ENCODE measurements at places on chromosomes 6 and 20. TPM values are rescaled to one million over a fixed set of nuclear protein-coding genes. Genes with fewer than 3 reads are reported as not detected.
A peak's percentile ranks its signal among the peaks of the same experiment; 100 is the strongest.

IL17F gene
- not detected for total RNA-seq

DTNBP1 gene
- total RNA-seq, result 11.6 TPM

EYA2 gene
- 1.4 TPM for total RNA-seq

GRCh38 chr20:39638731-39639130 is 676.6 kb downstream of the DHX35 start:
- no peak for DNase-seq
- peaks cover 4% of the 10 kb centered on the region for H3K27me3 ChIP-seq
- no peak overlapping the region for H3K4me3 ChIP-seq
- no peak overlapping the region for H3K27ac ChIP-seq
- H3K36me3 ChIP-seq, result no peaks in the 10 kb centered on the region
- H3K4me1 ChIP-seq, result no peaks in the 10 kb centered on the region

DNA sequence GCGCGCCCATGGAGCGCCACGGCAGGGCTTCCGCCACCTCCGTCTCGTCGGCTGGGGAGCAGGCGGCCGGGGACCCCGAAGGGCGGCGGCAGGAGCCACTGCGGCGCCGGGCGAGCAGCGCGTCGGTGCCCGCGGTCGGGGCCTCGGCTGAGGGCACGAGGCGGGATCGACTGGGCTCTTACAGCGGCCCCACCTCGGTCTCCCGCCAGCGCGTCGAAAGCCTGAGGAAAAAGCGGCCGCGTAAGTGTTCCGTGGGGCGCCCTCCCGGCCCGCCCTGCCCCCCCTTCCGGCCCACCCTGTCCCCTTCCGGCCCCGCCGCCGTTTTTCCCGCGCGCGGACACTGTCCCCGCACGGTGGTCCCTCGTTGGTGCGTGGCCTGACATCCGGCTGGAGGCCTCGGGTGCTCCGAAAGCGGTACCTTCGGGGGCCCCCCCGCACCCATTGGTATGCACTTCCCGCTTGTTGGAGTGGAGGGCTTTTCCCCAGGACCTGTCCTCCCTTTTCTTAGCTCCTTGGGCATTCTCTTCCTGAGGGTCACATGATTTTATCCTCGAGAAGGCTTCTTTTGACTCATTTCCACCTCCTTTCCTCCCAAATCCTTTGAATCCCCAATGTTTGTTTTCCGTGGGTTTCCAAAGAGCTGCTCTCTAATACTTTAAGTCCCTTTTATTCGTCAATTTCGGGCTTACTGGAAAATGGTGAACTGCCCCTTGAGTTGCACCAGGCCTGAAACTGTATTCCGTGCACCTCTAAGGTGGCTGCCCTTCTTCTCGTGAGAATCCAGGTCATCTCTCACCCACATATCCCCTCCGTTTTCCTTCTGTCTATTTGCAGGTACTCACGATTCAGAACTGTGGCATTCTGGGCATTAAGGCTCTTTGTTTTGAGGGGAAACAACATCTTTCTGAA is 556 bp downstream of the PANK2 start:
- H3K4me3 ChIP-seq, result peak overlapping the region; percentile 95
- no peak for DNase-seq
- peaks cover 40% of the 10 kb centered on the region for H3K4me1 ChIP-seq

GRCh38 chr6:35647400-35647799 is 41.3 kb downstream of the FKBP5 start:
- H3K4me3 ChIP-seq, result no peak overlapping the region
- H3K27me3 ChIP-seq, result no peaks in the 10 kb centered on the region
- no peak overlapping the region for H3K27ac ChIP-seq
- no peak for DNase-seq
- no peaks in the 10 kb centered on the region for H3K4me1 ChIP-seq
- no peaks in the 10 kb centered on the region for H3K36me3 ChIP-seq

GRCh38 chr20:1184638-1185315 is at the start of gene TMEM74B:
Gene TMEM74B, minus strand, starts transcription at chr20:1184981. Its CDS starts 1,180 bp downstream, at chr20:1183801.
- no peak within 1 kb of the TSS for H3K4me3 ChIP-seq
- H3K36me3 ChIP-seq, result no peaks in the 10 kb centered on the region
- H3K27ac ChIP-seq, result no peak within 1 kb of the TSS
- H3K4me1 ChIP-seq, result no peaks in the 10 kb centered on the region

DNA sequence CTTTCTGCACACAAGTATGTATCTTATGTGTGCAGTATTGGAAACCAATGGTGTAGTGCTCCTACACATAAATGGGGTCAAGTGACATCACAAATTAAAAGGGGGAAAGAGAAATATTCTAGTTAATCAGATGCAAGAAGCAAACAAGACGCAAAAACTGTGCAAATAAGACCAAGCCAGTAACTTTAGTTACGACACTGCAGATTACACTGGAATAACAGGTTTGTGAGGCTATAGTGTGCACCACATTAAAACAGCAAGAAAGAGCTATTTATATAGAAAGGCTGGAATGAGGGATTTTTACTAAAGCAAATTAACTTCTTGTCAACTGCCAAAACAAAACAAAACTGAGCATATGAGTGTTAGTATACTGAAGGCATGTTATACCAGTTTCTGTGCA is 45.8 kb downstream of the NR2E1 start:
- H3K4me1 ChIP-seq, result no peaks in the 10 kb centered on the region
- no peak overlapping the region for H3K27ac ChIP-seq
- DNase-seq, result no peak

- no peak overlapping the region for H3K4me3 ChIP-seq
- peak; percentile 4 for DNase-seq
- peaks cover 31% of the 10 kb centered on the region for H3K4me1 ChIP-seq
- H3K27ac ChIP-seq, result no peak overlapping the region
Measured at GRCh38 chr6:161919691-161920090, 645.8 kb upstream of the AGPAT4 start.

DNA sequence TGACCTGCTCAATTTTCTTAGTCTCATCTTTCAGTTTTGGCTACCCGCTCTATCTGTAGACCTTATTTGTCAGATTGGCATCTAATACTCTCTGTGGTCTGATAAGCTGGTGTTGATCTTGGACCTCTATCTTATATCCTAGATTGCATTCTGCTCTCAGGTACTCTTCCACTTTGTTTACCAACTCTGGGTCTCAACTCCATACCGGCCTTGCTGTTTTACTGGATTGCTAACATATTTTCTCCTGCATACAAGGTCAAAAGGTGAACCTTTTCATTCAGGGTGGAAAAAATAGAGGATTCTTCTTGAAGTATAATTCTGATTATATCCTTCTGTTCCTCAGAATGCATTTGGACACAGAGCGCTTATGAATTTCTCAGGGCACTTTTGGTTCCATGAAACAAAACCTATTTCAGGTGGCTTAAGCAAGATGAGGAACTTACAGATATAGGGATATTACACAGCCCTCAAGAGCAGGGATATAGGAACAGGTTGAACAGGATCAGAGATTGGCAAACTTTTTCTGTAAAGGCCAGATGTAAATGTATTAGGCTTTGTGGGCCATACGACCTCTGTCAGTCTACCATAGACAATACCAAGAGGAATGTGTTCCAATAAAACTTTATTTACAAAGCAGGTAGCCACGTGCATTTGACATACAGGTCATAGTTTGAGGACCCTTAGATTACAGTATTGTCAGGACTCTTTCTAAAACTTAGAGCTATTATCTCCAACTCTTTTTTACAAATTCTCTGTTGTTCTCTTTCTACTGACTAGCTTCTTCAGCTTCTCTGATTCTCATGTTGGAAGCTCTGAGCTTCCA is 2.5 kb upstream of the SH3BGRL2 start:
- H3K27me3 ChIP-seq, result no peaks in the 10 kb centered on the region
- H3K27ac ChIP-seq, result no peak overlapping the region
- no peak overlapping the region for H3K4me3 ChIP-seq
- DNase-seq, result no peak

GRCh38 chr6:34138191-34138590 is 7.7 kb downstream of the GRM4 start:
- no peak overlapping the region for H3K27ac ChIP-seq
- H3K27me3 ChIP-seq, result peaks cover 59% of the 10 kb centered on the region
- H3K4me1 ChIP-seq, result no peaks in the 10 kb centered on the region

GRCh38 chr6:137875606-137876005 is 8.5 kb downstream of the TNFAIP3 start:
- H3K27ac ChIP-seq, result no peak overlapping the region
- peaks cover 51% of the 10 kb centered on the region for H3K36me3 ChIP-seq
- peaks cover 24% of the 10 kb centered on the region for H3K4me1 ChIP-seq

Data from astrocyte (in vitro differentiated cells and primary cell).